ENCODE measurements at places on chromosomes 2 and 18.

DNA sequence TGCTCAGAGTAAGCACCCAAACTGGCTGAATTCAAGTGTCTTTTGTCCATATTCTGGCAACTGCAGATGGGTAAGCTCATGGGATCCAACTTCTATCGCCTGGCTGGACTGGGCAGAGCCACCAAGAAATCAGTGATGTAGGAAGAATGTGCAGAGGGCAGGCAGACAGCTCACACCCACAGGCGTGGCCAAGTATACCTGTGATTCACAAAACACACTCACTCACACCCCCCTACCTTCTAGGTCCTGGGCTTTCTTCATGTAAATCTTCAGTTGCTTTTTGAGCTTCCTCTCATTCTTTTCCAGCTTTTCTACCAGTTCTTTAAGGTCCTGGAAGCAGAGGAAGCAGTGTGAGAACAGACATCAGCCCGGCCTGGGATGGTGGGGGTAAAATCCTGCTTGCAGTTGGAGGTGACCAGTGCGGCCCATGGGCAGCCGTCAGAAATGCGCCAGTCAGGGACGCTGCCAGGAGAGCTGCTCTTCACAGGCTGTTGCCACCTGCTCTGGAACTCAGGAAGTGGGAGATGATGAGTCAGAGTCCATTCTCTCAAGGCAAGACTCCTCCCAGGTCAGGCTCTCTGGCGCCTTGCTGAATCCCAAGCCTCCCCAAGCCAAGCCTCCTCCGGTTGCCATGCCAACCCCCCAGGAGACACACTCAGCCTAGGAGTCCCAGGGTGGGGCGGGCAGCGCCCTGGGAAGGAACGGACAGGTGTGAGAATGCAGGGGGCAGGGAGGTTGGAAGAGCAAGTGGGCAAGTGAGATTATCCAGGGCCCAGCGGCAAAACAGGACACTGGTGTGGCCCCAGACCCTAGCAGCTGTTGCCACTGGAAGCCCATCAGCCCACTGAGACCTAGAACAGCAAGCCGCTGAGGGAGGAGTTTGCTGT, 36.2 kb upstream of the ACAA2 start:
- no peak for DNase-seq

DNA sequence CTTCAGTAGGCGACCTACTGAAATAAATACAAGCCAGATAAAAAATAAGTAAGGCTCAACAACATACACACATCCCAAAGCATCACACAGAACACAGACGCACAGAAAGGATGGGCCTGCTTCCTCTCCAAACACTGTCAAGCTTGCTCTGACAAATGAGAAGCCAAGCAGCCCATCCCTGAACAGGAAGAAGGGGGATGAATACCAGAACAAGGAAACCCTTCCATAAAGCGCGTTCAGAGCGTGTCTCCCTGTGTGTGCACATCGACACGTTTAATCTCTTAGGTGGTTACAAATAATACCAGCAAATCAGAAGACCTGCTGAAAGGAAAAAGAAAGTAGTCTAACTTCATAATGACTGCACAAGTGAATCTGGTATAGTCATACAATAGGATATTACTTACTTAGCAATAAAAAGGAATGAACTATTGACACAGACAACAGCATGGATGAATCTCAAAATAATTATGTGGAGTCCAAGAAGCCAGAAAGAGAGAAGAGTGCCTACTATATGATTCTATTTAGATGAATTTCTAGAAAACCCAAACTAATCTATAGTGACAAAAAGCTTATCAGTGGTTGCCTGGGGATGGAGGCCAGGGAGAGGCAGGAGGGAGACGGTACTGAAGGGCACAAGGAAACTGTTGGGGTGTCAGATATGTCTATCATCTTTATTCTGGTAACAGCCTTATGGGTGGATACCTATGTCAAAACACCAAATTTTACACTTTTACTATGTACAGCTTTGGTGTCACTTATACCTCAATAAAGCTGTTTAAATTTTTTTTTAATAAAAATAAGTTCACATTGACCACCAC, 26.8 kb downstream of the MBOAT2 start:
- no peak for DNase-seq

DNA sequence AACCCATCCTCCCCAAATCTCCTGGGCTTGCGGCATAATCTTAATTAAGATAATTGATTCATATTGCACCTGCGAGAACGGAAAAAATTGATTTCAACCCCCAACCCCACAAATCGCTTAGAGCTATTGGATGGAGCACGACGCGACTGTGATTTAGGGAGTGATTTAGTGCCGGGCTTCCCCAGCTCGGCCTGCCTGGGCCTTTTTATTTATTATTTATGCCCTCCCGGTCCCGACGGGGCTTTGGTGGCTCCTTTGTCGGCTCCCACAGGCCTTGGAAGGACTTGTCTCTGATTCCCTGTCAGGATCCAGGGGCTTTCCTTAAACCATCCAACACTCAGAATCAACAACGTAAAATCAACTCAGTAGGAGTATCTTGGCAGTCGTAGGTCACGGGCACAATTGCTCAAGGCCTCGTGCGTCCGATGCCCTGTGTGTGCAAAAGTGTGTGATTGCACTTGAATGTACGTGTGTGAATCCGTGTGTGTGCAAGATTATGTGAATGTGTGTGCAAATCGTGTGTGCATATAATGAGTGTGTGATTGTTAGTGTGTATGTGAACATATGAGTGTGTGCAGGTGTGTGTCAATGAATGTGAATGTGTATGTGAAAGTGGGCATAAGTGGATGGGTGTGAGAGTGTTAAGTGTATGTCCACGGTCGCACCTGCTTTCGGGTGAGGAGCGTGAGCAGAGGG, 4.3 kb upstream of the NEUROD1 start:
- DNase-seq = no peak

- no peak for DNase-seq
Measured at GRCh38 chr18:36974686-36975085, 145.8 kb downstream of the KIAA1328 start.

DNA sequence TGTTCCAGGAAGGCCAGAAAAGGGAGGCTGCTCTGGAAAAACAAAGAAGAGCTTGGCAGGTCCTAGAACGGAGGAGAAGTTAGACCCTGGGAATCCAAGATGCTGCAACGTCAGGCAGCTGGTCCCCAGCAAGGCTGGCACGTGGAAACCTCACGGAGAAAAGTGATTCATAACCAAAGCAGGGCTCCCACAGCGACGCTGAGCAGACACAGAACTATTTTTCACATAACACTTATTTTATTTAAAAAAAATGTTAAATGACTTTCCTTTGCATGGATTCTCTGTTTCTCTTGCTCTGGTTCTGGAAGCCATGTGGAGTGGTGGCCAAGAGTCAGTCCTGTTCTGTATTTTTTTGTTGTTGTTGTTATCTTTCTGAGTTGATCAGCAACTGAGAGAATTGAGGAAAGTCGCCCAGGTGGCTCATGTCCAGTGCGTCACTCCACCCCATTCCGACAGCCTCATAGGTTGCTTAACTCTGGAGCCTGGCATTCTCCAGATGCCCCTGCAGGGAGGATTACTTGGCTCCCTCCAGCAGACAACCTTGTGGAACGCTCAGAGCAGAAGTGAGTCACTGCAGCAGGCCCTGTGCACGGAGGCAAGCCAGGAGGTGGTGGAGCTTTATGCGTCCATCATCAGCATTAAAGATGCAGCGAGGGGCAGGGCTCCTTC, 229.9 kb upstream of the HDAC4 start:
- DNase-seq = no peak

DNA sequence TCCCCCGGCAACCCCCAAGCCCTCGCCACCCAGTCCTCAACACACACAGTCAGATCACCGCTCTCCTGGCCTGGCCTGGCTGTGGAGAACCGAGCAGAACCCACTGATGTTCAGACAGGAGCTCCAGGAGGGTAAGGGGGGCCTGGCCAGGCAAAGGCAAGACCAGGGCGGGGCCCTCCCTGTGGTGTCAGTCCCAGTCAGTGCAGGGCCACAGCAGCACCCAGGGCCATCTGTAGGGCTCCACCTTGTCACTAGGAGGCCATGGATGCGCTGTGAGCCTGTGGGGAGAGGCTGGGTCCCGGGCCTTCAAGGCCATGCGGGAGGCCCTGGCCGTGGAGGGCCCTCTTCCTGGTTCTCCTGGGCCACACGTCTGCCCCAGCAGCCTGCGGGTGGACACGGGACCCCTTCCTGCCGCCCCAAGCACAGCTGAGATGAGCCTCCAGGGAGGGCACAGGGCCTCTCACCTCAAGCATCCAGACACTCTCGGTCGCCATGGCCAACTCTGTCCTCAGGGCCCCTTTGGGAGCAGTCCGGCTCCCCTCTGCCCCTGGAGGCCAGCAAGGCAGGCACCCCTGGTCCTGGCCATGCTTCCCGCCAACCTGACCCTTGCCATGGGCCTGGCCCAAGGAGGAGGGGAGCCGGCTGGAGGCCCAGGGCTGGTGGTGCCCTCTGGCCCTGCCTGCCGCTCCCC, 2.0 kb downstream of the ANO7 start:
- DNase-seq = no peak

- DNase-seq = no peak
Measured at GRCh38 chr18:48799724-48800315, 150.9 kb downstream of the SMAD7 start.

DNA sequence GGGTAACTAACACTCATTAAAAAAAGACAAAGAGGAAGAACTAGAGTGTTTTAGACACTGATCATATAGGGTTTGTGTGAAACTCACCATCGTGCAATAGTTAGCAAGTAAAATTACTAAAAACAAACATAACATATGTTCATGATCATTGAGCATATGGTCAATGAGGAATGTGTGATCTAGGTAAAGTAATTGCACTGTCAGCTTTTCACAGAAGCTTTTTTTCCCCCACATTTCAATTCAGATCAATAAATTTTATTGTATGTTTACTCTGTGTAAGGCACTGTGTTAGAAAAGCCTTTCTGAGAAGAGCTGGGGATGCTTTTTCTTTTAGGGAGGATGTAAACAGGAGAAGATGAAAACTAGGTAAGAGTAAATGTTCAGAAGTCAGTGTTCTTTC, 348.2 kb downstream of the LRP1B start:
- no peak for DNase-seq

GRCh38 chr18:75375341-75375740, 52.2 kb downstream of the SMIM21 start:
- no peak for DNase-seq

DNA sequence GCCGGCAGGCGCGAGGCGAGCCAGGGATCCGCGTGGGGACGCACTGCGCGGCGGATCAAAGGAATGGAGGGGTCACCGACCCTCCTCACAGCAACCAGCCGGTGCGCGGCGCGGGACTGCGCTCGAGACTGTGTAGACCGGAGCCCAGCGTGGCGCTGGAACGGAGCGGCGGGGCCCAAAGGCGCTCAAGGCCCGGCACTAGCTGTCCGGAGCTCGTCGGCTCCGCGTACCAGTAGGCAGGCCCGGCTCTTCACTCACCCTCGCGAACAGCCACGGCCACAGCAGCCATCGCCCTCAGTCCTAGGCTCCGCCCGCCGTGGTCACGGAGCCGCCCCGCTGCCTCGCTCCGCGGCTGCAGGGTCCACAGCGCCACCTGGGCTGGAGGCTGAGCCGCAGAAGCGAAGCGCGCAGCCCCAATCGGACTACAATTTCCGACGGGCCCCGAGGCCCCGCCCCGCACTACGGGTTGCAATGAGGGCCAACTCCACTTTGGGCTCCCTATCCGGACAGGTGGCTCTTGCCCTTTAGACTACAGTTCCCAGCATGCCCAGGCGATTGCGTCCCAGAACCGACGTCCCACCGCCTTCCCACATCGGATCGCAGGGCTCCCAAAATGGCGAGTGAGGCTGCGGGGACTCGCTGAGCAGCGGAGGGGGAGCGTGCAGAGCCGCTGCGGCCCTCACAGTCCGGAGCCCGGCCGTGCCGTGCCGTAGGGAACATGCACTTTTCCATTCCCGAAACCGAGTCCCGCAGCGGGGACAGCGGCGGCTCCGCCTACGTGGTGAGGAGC, at the start of the genes EIF2B4 and SNX17:
TSS of gene EIF2B4 (minus strand) at position 313 of the 790 bp plus-strand sequence. CDS start at position 289, 24 bp downstream.
TSS of gene SNX17 (plus strand) at position 591 of the 790 bp plus-strand sequence. CDS start at position 719, 128 bp downstream.
- DNase-seq = peak; percentile 99

- DNase-seq = no peak
Measured at GRCh38 chr2:216739035-216739434, 43.7 kb upstream of the IGFBP5 start.

GRCh38 chr18:53551868-53552426, 672.5 kb downstream of the MBD2 start:
- DNase-seq = no peak

DNA sequence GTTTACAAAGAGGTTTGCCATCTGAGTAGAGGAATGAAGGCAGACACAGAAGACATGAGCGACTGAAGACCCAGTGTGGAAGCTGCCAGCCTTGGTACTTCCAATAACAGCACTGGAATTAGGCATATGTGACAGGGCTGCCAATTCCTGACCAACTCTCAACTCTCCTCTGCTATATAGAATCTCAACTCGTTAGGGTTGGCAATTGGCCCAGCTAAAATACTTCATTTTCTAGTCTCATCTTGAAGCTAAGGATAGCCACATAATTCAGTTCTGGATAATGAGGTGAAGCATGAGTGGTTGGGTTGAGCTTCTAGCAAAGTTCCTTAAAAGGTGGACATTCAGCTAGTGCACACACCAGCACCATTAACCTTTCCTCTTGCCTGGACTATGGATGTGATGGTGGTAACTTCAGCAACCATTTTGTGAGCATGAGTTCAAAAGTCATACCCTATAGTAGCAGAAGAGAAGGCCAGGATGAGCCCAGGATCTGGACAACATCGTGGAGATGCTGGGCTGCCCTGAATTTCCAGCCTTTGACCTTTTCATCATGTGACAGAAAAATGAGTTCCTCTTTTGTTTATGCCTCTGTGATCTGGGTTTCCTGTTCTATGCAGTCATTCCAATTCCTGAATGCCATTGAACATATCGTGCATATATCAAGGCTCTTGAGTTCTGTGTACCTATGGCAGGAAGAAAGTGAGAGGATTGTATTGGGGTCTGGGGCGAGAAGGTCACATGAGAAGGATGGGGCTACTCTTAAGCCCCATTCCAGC, 68.1 kb upstream of the HAAO start:
- DNase-seq = no peak

DNA sequence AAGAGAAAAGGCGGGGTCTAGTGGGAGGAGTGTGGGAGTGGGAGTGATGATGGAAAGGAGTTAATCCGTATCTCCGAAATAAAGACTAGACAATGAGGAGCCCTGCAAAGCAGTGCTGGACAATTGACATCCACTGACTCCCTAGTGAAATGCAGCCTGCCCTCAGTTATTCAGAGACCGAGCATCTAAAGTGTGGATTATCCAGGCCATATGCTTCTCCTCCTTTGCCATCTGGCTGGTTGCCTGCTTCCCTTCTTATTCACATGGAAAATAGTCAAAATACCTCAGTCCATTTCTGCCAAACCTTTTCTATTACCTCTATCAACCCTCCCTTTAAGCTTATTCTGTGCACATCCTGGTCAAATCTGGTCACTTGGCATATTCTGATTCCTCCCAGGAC, 288.8 kb upstream of the SIX3 start:
- DNase-seq = no peak

Data from activated T-helper 9 cell treated with anti-CD3 and anti-CD28 coated beads, Interleukin-2, amount 50 U/mL, for 16 hours (primary cell).